ENCODE measurements at places on chromosomes 7 and 10.

GRCh38 chr7:155262031-155262430, 35.6 kb upstream of the INSIG1 start:
- DNase-seq = no peak

GRCh38 chr10:81843042-81843441, 32.0 kb upstream of the NRG3 start:
- no peak for DNase-seq

DNA sequence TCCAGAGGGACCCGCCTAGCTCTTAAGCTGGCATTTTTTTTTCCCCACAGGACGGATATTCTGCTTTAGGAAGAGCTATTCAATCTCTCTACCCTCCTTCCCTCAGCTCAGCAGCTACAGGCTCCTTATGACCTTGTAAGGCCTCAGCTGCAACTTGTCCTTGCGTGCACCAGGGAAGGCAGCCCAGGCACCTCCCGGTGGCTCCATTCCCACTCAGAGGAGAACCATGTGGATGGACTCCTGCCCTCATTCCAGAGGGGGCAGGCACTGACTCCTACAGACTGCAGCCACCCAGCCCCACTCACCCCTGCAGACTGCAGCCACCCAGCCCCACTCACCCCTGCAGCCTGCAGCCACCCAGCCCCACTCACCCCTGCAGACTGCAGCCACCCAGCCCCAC, 73.7 kb downstream of the ITIH5 start:
- no peak for DNase-seq

DNA sequence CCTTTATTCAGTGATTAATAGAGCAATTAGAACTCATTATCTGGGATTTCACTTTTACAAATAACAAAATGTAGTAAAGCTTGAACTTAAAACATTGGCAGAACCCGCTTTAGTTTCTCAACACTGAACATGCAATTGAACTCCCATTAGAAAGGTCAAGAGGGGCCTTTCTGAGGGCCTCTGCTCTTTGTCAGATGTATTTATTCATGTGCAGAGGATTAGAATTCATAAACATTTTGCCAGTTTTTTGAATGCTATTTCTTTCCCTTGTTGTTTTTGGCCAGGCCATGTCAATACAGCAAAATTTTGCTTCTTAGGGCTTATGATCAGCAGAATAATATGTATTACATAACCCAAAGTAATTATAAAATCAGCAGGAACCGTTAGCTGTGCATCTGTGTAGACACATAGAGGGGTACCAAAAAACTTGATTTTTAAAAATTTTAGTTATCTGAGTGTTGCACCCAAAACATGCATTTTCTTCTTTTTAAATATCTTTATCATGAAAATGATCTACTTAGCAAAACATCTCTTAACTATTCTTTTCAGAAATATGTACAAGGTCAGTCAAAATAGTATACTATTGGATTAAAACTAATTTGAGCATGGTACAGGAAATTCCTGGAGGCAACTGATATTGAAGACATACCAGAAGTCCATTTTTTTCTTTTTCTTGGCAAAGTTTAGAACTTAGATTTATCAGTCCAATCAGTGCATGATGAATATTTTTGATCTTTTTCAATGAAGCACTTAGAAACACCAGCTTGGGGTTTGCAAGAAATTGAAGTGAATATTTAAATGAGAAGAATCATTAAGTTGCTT, 177.5 kb downstream of the TWIST1 start:
- DNase-seq = no peak

DNA sequence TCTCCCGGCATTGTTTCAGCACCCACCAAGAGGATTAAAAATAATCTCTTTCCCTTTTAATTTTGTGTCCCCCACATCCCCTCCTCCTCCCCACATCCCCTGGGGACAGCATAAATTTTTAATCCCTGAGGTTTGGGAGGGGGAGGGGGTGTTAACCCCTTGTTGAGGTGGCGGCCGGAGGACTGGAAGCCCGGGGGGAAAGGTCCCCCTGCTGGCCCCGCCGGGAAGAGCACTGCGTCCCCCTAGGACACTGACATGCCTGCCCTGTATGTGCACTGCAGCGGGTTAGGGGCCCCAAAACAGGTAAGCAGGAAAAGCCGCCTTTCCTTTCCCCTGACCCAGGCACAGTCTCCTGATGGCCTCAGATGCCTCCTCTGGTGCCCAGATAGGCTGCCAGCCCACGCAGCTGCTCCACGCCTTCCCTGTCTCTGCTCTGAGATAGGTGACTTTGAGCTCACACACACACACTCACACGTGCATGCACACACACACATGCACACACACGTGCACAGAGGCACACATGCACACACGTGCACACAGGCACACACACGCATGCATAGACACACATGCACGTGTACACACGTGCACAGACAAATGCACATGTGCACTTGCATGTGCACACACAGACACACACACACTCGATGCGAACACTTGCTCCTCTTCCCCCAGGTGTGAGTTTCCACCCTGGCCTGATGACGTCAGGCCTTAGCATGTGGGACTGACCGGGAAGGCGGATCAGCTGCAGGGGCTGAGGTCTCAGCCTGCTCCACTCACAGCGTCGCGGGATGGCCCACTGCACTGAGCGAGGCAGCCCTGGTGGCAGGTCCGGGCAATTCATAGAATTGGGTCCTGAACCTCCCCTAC, 12.3 kb downstream of the CNPY1 start:
- DNase-seq = no peak

- no peak for DNase-seq
These were observed 14.5 kb downstream of the NUP42 start for GRCh38 chr7:23196306-23196705.
